ENCODE measurements at places on chromosomes 5 and 9. TPM values are rescaled to one million over a fixed set of nuclear protein-coding genes. Genes with fewer than 3 reads are reported as not detected.

DROSHA gene
- 40.6 TPM for total RNA-seq

NEUROG1 gene
- total RNA-seq, result not detected

PCDHB16 gene
- total RNA-seq, result 5.1 TPM

SOX30 gene
- total RNA-seq, result not detected

CD14 gene
- total RNA-seq, result 6.1 TPM

ZNF883 gene
- 6.6 TPM for total RNA-seq

IER5L gene
- 69.4 TPM for total RNA-seq

FBP1 gene
- total RNA-seq, result not detected

SUSD3 gene
- 0.63 TPM for total RNA-seq

PCDHB6 gene
- 0.22 TPM for total RNA-seq

PPP1R26 gene
- 13.4 TPM for total RNA-seq

LCNL1 gene
- total RNA-seq, result not detected

FOXD4L3 gene
- total RNA-seq, result not detected

IFNB1 gene
- not detected for total RNA-seq

GRCh38 chr5:154559398-154560276 lies 81.6 kb upstream of the HAND1 start:
- H3K4me1 ChIP-seq, result no peaks in the 10 kb centered on the region
- H3K36me3 ChIP-seq, result no peaks in the 10 kb centered on the region
- no peak for DNase-seq
- H3K4me3 ChIP-seq, result no peak overlapping the region

DNA sequence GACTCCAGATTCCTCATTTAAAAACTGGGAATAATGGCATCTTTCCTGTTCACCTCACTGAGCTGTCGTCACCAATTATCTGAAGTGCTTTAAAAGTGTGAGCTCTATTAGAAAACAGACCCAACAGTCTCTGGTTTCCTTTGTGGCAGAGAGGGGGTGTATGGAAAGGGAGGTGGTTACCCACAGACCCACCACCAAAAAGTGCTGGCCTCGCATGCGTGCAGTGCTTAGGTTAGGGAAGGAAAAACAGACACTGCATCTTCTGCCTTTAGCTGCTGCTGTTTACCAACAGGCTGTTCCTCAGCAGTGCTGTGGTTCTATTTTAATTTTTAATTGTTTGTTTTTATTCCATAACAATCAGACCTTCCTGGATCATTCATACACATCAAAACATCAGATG lies 249.6 kb downstream of the PIK3R1 start:
- no peak overlapping the region for H3K4me3 ChIP-seq
- DNase-seq, result no peak
- no peaks in the 10 kb centered on the region for H3K36me3 ChIP-seq
- no peaks in the 10 kb centered on the region for H3K27me3 ChIP-seq
- no peaks in the 10 kb centered on the region for H3K4me1 ChIP-seq

- no peaks in the 10 kb centered on the region for H3K27me3 ChIP-seq
- no peak for DNase-seq
- no peak overlapping the region for H3K4me3 ChIP-seq
- H3K27ac ChIP-seq, result no peak overlapping the region
Observed at GRCh38 chr5:20536341-20536740, 548.3 kb upstream of the CDH18 start.

DNA sequence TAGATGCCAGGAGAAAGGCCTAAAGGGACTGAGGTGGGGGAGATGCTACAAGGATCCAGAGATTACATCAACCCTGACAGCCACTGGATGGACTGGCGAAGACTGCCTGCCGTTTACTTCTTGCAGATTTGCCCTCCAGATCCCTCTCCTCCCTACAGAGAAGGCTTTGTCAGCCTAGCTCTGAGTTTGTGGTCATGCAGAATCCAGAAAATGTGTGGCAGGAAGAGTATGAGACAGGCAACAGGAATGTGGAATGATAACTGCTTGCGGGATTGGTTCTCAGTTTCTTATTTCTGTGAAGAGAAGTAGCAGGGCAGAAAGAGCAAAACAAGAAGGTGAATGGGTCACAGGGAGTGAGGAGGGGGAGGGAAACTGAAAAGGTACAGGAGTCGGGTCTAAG lies 129.6 kb downstream of the TLE1 start:
- H3K4me1 ChIP-seq, result peaks cover 54% of the 10 kb centered on the region
- peak; percentile 90 for DNase-seq
- H3K36me3 ChIP-seq, result no peaks in the 10 kb centered on the region
- peak overlapping the region; percentile 61 for H3K27ac ChIP-seq
- H3K27me3 ChIP-seq, result no peaks in the 10 kb centered on the region

GRCh38 chr5:83503662-83504061 lies 32.1 kb downstream of the VCAN start:
- H3K4me3 ChIP-seq, result no peak overlapping the region
- H3K27ac ChIP-seq, result peak overlapping the region; percentile 28

DNA sequence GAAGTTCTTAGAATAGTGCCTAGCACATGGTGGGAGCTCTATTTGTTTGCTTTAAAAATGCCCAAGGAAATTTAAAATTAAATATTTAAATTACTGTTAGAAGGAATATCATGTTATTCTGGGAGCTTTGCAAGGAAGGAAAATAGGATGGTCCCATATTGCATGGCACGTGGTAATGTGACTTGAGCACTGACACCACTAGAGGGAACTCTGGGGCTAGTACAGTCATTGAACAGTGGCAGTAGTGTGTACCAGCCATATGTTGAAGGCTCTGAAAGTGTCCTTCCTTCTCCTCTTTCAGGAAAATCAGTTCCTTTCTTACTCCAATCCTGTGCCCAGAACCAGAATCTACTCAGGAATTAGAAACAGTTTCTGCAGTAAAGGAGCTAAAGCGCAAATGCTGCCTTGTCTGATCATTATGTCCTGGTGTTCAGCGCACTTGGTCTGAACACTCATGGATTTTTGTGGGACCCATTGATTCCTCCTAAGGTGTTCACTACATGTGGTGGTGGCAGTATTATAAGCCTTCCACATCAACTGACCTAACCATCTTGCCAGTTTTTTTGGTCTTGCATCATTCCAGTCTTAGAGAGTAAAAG lies 54.1 kb downstream of the GDA start:
- no peaks in the 10 kb centered on the region for H3K36me3 ChIP-seq
- no peak overlapping the region for H3K4me3 ChIP-seq

DNA sequence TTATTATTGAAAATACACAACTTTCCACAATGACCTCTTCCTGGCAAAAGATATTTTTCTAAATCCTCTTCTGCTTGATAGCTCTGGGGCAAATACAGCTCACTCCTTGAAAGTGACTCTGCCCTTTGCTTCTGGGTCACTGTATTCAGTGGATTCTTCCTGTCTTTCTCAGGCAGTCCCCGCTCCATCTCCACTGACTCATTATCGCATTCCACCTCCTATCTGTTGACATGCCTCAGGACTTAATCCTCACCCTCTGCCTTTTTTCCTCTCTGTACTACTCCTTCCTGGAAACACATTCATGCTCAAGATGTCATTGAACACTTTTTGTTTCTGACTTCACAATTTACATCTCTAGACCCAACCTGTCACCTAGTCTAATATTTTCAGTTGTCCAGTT lies 8.4 kb upstream of the RGS7BP start:
- no peaks in the 10 kb centered on the region for H3K27me3 ChIP-seq
- no peak overlapping the region for H3K4me3 ChIP-seq
- no peak overlapping the region for H3K27ac ChIP-seq
- DNase-seq, result peak; percentile 50
- 0 out of 2 replicates have a peak, but pooled peaks cover 7% of the 10 kb centered on the region for H3K4me1 ChIP-seq

- H3K27me3 ChIP-seq, result no peaks in the 10 kb centered on the region
- no peak overlapping the region for H3K4me3 ChIP-seq
- H3K27ac ChIP-seq, result no peak overlapping the region
- DNase-seq, result no peak
- H3K36me3 ChIP-seq, result no peaks in the 10 kb centered on the region
- H3K4me1 ChIP-seq, result no peaks in the 10 kb centered on the region
Observed at GRCh38 chr5:12320331-12320730, 416.1 kb upstream of the CTNND2 start.

- H3K27me3 ChIP-seq, result no peaks in the 10 kb centered on the region
- H3K4me3 ChIP-seq, result no peak overlapping the region
- H3K4me1 ChIP-seq, result peaks cover 20% of the 10 kb centered on the region
- peak overlapping the region; percentile 38 for H3K27ac ChIP-seq
- DNase-seq, result peak; percentile 77
Observed at GRCh38 chr5:32223972-32224609, 50.0 kb upstream of the GOLPH3 start.

GRCh38 chr9:33044677-33045282 lies 19.7 kb downstream of the DNAJA1 start:
- peaks cover 9% of the 10 kb centered on the region for H3K36me3 ChIP-seq
- peak overlapping the region; percentile 69 for H3K4me3 ChIP-seq
- peak overlapping the region; percentile 66 for H3K27ac ChIP-seq
- no peak for DNase-seq
- no peaks in the 10 kb centered on the region for H3K27me3 ChIP-seq
- H3K4me1 ChIP-seq, result peaks cover 14% of the 10 kb centered on the region

- H3K36me3 ChIP-seq, result no peaks in the 10 kb centered on the region
- no peaks in the 10 kb centered on the region for H3K27me3 ChIP-seq
Observed at GRCh38 chr9:90029996-90030395, 425.2 kb downstream of the GADD45G start.

- no peak overlapping the region for H3K27ac ChIP-seq
- DNase-seq, result no peak
- H3K4me3 ChIP-seq, result no peak overlapping the region
- peaks cover 3% of the 10 kb centered on the region for H3K4me1 ChIP-seq
Observed at GRCh38 chr5:77928776-77929300, 152.7 kb upstream of the TBCA start.

- H3K4me3 ChIP-seq, result no peak overlapping the region
- H3K27ac ChIP-seq, result no peak overlapping the region
- DNase-seq, result no peak
- no peaks in the 10 kb centered on the region for H3K27me3 ChIP-seq
- H3K4me1 ChIP-seq, result no peaks in the 10 kb centered on the region
Observed at GRCh38 chr5:58913406-58913990, 330.6 kb downstream of the RAB3C start.

GRCh38 chr5:126107381-126107780 lies 315.8 kb upstream of the GRAMD2B start:
- peak; percentile 35 for DNase-seq
- H3K27ac ChIP-seq, result no peak overlapping the region
- H3K4me3 ChIP-seq, result no peak overlapping the region
- H3K36me3 ChIP-seq, result no peaks in the 10 kb centered on the region
- no peaks in the 10 kb centered on the region for H3K27me3 ChIP-seq

DNA sequence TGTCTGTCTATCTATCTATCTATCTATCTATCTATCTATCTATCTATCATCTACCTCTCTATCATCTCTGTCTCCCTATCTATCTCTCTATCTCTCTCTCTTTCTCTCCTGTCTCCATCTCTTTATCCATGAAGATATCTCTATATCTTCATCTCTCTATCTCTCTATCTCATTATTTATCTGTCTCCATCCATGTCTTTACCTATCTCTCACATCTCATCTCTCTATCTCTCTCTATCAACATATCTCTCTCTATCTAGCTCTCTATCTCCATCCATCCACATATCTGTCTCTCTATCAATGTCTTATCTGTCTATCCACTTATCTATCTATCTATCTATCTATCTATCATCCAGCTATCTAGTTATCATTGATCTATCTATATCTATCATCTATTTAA lies 292.1 kb upstream of the IRX2 start:
- no peaks in the 10 kb centered on the region for H3K4me1 ChIP-seq
- no peak for DNase-seq
- no peaks in the 10 kb centered on the region for H3K36me3 ChIP-seq
- H3K27ac ChIP-seq, result no peak overlapping the region
- no peaks in the 10 kb centered on the region for H3K27me3 ChIP-seq
- H3K4me3 ChIP-seq, result no peak overlapping the region

DNA sequence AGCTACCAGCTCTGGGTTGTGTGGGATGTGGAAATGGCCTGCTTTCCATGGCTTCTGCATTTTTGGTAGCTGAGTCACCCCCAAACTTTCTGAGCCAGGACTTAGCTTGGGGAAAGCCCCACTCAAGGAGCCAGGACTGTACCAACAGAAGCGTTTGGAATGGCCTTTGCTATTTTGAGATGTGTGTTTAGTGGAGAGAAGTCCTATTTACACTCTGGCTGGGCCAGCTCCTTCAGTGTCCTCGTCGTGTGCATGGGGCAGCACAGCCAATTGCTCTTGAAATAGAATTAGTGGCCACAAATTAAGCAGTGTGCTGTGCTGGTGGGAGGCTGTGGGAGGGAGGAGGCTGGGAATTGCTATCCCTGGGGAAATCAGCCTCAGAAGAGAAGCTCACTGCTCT lies 51.6 kb downstream of the ENTREP1 start:
- H3K27me3 ChIP-seq, result no peaks in the 10 kb centered on the region
- peak overlapping the region; percentile 13 for H3K27ac ChIP-seq
- peak; percentile 91 for DNase-seq

GRCh38 chr5:424301-425110 lies 18.5 kb upstream of the EXOC3 start:
- H3K36me3 ChIP-seq, result peaks cover 4% of the 10 kb centered on the region
- peaks cover 7% of the 10 kb centered on the region for H3K4me1 ChIP-seq
- DNase-seq, result peak; percentile 59
- no peaks in the 10 kb centered on the region for H3K27me3 ChIP-seq
- peak overlapping the region; percentile 9 for H3K27ac ChIP-seq
- H3K4me3 ChIP-seq, result no peak overlapping the region

DNA sequence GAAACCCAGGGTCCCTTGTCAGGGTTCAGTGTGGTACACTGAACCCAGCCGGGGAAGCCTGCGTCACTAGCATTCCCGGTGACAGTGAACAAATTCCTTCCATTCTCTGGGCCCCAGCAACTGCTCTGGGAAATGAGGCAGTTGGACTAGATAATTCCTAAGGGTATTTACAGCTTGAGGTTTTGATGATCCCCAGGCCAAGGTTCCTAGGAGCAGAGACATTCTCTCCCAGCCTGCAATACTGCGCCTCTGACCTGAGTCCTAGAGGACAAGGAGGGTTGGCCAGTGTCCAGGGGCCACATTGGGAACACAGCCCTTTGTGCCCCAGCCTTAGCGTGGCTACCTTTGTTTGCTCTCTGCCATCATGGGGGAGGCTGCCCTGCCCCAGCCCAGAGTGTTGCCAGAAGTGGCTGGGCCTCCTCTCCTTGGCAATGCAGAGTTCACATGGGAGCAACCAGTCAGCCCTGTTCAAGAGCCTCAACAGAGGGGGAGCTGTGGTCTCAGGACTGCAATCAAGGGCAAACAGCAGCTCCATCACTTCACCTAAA lies 178.2 kb downstream of the SEC61B start:
- no peaks in the 10 kb centered on the region for H3K36me3 ChIP-seq
- H3K27me3 ChIP-seq, result no peaks in the 10 kb centered on the region
- no peak overlapping the region for H3K27ac ChIP-seq
- DNase-seq, result no peak
- H3K4me1 ChIP-seq, result no peaks in the 10 kb centered on the region

GRCh38 chr5:110842948-110843347 lies 104.1 kb downstream of the SLC25A46 start:
- no peaks in the 10 kb centered on the region for H3K36me3 ChIP-seq
- no peaks in the 10 kb centered on the region for H3K4me1 ChIP-seq
- H3K27me3 ChIP-seq, result no peaks in the 10 kb centered on the region
- no peak overlapping the region for H3K4me3 ChIP-seq
- H3K27ac ChIP-seq, result no peak overlapping the region

- H3K36me3 ChIP-seq, result no peaks in the 10 kb centered on the region
- peak overlapping the region; percentile 37 for H3K27ac ChIP-seq
- peaks cover 9% of the 10 kb centered on the region for H3K4me1 ChIP-seq
- no peaks in the 10 kb centered on the region for H3K27me3 ChIP-seq
- H3K4me3 ChIP-seq, result no peak overlapping the region
Observed at GRCh38 chr9:114214686-114215414, 59.5 kb downstream of the COL27A1 start.

- no peaks in the 10 kb centered on the region for H3K27me3 ChIP-seq
- H3K4me3 ChIP-seq, result no peak overlapping the region
- DNase-seq, result peak; percentile 8
- no peaks in the 10 kb centered on the region for H3K36me3 ChIP-seq
Observed at GRCh38 chr9:123769719-123770118, 160.2 kb downstream of the DENND1A start.

GRCh38 chr5:107570805-107571531 lies 99.8 kb downstream of the EFNA5 start:
- no peaks in the 10 kb centered on the region for H3K36me3 ChIP-seq
- peaks cover 4% of the 10 kb centered on the region for H3K4me1 ChIP-seq
- peak overlapping the region; percentile 65 for H3K4me3 ChIP-seq
- no peak overlapping the region for H3K27ac ChIP-seq
- DNase-seq, result no peak

All from GM23248 (cell line).